ENCODE measurements at places on chromosomes 5 and 9.

- DNase-seq: no peak
Measured at GRCh38 chr9:99803694-99804093, 18.0 kb upstream of the NR4A3 start.

- DNase-seq: no peak
Measured at GRCh38 chr9:89606624-89607311, 2.0 kb downstream of the GADD45G start.

- no peak for DNase-seq
Measured at GRCh38 chr5:145867806-145868205, 5.0 kb downstream of the GRXCR2 start.

GRCh38 chr5:17069995-17070511 lies 134.0 kb upstream of the MYO10 start:
- no peak for DNase-seq

DNA sequence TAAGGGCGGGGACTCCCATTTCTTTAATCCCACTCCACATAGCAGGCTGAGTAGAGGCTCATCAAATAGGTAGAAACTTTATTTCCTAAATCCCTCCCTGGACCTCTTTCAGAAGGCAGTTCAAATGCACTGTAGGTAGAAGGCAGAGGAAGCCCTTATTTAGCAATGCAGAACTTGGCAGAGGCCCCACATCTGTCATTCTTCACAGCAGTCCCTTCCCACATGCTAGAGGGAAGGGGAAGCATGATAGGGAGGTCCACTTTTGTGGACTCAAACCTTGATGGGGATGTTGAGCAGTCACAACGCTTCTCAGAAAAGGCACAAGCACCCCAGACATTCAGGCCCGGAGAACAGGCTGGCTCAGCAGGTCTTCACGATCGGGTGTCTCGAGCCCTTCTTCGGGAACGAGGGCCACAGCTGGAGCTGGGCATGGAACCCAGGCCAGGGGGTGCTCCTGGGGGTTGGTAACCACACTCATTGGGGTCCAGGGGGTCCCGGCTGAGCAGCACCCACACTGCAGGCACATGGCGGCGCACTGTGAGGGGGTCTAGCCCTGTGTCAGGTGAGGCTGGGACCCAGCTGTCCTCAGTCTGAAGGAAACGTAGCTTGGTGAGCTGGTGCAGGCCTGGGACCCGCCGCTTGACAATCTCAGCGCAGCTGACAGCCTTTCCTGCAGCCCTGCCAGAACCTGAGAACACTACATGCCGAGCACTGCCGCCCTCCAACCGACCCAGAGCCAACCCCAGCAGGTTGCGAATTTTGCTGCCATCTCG lies 1.3 kb downstream of the RPP25L start:
- DNase-seq: no peak

GRCh38 chr5:180399401-180400215 lies 46.5 kb upstream of the GFPT2 start:
- no peak for DNase-seq

- DNase-seq: no peak
Measured at GRCh38 chr5:95895771-95896170, 65.9 kb downstream of the ELL2 start.

- DNase-seq: no peak
Measured at GRCh38 chr5:156036640-156037039, 290.3 kb upstream of the SGCD start.

GRCh38 chr5:3602785-3603502 lies 7.3 kb downstream of the IRX1 start:
- DNase-seq: no peak

DNA sequence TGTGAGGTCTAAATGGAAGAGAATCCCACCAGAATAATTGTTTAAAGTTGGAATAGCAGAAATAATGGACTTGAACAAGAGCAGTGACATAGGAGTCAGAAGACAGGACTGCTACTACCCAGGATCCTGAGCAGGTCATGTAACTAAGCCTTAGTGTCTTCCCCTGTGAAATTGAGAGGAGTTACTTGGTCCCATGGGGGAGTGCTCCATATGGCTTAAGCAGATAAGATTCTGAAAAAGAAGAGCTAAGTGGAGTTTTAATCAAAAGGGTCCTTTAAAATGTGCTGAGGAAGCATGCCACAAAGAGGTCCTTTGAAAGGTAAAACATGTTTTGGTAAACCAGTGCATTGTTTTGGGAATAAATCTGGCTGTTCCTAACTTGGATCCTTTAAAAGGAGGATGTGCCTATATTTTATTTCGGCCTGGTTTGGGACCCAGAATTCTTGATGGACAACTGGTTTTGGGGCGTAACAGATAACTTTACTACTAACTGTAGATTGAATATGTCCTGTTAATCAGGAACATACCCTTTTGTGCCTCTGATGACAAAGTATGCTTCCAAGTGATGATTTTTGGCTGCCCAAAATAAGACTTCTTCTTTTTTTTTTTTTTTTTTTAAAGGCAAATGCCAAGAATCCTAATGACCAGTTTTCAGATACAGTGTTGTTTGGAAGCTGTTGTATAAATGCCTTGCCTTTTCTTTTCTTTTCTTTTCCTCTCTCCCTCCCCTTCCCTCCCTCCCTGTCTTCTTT lies 5.7 kb downstream of the RCL1 start:
- no peak for DNase-seq

- no peak for DNase-seq
Measured at GRCh38 chr5:143551820-143552251, 148.3 kb upstream of the NR3C1 start.

GRCh38 chr9:99335280-99335679 lies 113.2 kb downstream of the SEC61B start:
- no peak for DNase-seq

DNA sequence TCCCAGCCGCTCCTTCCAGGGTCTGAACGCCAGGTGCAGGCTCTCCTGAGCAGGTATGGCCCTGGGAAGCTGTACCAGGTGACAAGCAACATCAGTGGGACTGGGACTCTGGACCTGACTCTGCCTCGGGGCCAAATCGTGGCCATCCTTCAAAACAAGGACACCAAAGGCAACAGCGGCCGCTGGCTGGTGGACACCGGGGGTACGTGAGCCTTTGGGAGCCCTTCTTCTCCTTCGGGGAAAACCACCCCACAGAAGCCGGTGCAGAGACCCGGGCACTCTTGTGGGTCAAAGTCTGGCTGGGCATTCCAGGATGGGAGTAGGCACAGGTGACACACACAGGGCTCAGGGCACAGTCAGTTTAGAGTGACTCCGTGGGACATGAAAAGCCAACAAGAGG lies 45.8 kb downstream of the ARHGEF37 start:
- DNase-seq: no peak

- DNase-seq: no peak
Measured at GRCh38 chr5:33840927-33841547, 50.8 kb downstream of the ADAMTS12 start.

DNA sequence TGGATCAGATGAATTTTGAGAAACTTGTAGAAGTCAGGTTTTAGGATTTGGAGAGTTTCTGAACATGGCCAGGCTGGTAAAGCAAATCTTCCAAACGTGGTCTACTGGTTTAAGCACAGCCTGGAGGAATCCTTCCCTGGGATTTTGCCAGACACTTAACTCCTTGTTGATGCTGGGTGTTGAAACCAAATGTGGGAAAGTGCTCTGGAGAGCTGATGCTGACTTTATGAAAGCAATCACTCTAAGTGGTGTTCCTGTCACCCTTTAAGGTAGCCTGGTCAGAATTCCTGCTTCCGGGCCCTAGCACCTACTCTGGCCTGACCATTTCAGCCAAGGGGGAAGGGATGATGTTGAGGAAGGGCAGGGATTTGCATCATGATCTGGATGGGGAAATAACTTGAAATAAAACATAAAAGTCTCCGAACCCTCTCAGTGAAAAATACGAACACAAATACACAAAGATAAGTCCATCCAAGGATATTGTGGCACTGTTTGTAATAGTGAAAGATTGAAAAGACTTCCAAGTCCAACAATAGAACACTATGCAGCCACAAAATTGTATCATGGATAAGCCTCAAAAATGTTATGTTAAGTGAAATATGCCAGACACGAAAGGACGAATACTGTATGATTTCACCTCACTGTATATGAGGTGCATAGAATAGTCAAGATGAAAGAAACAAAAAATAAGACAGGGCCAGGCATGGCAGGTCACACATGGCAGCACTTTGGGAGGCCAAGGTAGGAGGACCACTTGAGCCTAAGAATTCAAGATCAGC lies 57.7 kb downstream of the PDE6A start:
- no peak for DNase-seq

- DNase-seq: no peak
Measured at GRCh38 chr5:107476783-107477182, 194.0 kb downstream of the EFNA5 start.

GRCh38 chr9:127525401-127526188 lies 74.3 kb downstream of the LRSAM1 start:
- DNase-seq: no peak

- no peak for DNase-seq
Measured at GRCh38 chr5:65359569-65359968, 122.2 kb downstream of the ADAMTS6 start.

- DNase-seq: no peak
Measured at GRCh38 chr5:115317736-115318135, 21.3 kb upstream of the CCDC112 start.

GRCh38 chr9:87086221-87086818 lies 139.0 kb upstream of the GAS1 start:
- no peak for DNase-seq

DNA sequence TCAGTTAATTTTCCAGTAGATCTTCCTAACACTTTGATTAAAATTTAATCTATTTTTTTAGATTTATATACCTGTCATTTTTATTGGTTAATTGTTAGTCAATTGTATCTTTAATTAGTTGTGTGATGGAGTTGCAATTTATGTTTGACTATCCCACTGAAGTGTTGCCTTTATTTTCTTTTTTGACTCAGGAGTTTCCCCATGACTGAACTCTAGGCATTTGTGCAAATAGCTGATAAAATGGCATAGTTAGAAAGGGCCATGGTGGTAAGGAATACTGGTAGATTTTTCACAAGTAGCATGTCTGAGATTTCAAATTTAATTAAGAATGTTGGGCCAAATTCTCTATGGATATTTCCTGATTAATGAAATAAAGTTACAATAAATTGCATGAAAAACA lies 273.1 kb upstream of the DAB2 start:
- no peak for DNase-seq

- no peak for DNase-seq
Measured at GRCh38 chr5:1564824-1565736, 41.3 kb upstream of the LPCAT1 start.

- DNase-seq: no peak
Measured at GRCh38 chr9:137206602-137207001, 1.1 kb downstream of the NDOR1 start.

- no peak for DNase-seq
Measured at GRCh38 chr5:169742771-169743296, 105.8 kb downstream of the DOCK2 start.

GRCh38 chr9:99012957-99013512 lies 69.3 kb downstream of the COL15A1 start:
- no peak for DNase-seq

DNA sequence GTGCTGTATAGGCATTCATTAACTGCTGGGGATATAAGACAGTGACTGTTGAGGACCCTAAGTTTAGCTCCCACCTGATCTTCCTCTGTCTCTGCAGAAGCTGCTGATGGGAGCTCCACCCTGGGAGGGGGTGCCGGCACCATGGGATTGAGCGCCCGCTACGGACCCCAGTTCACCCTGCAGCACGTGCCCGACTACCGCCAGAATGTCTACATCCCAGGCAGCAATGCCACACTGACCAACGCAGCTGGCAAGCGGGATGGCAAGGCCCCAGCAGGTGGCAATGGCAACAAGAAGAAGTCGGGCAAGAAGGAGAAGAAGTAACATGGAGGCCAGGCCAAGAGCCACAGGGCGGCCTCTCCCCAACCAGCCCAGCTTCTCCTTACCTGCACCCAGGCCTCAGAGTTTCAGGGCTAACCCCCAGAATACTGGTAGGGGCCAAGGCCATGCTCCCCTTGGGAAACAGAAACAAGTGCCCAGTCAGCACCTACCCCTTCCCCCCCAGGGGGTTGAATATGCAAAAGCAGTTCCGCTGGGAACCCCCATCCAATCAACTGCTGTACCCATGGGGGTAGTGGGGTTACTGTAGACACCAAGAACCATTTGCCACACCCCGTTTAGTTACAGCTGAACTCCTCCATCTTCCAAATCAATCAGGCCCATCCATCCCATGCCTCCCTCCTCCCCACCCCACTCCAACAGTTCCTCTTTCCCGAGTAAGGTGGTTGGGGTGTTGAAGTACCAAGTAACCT lies 22.1 kb downstream of the PCDHGC5 start:
- no peak for DNase-seq

DNA sequence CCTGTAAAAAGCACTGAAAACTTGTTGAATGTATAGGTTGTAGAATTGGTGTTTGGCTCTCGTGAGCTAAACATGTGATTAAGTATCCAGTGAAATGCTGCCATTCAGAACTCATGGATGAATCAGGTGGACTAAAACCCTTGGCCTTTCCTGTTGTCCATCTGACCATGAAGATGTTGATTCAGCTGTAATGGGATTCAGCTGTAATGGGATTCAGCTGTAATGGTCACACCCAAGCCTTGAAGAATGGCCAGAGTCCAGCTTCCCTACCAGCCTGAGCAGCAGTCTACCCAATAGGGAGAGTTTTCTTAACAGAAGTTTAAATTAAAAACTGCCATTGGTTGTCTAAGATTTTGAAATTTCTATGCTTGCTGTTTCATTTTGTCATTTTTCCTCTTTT lies 18.1 kb downstream of the MAMDC2 start:
- DNase-seq: no peak

DNA sequence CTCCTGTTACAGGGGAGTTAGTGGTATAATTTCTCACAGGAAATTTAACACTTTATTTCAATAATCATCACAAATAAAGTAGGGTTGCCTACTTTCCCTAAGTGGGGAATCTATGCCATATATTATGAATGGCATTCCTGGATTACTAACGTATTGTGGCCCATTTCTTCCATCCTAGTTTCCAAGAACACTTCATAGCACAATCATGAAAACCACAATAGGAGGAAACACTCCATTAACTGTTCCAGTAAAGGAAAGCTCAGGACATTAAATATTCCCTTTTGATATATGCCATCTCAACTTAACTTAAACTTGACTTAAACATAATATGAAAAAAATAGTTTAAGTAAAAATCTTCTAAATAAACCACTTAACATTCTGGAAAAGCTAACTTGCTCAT lies 2.1 kb downstream of the CPLANE1 start:
- DNase-seq: no peak

DNA sequence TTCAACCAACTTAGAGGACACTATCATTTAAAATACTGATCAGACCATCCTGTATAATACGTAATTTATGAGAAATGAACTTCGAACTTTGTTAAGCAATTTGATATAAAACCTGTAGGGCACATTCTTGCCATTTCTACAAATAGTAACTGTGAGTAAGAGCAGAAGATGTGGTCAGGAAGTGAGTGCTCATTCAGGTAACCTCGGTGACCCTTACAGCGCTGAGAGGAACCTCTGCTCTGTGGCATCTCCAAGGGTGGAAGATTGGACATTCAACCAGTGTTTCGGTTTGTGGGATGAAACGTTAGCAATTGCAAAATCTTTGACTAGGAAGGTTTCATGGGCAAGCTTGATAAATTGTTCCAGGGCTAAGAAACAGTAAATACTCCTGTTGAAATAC lies 194.8 kb upstream of the IRX2 start:
- DNase-seq: no peak

All from stimulated activated CD8-positive, alpha-beta memory T cell treated with anti-CD3 and anti-CD28 coated beads, Interleukin-4, amount 100 ng/mL, for 4 hours (primary cell).